ENCODE measurements at places on chromosomes 2 and 18. TPM values are rescaled to one million over a fixed set of nuclear protein-coding genes. Genes with fewer than 3 reads are reported as not detected.

CRIM1 gene
- total RNA-seq: 5.5 TPM

KIAA2012 gene
- not detected for total RNA-seq

CNTNAP5 gene
- not detected for total RNA-seq

CYP27C1 gene
- total RNA-seq: not detected

GRCh38 chr18:3305354-3305762 is 43.4 kb downstream of the MYL12B start:
- peak overlapping the region; percentile 80 for H3K27ac ChIP-seq
- H3K4me3 ChIP-seq: no peak overlapping the region

DNA sequence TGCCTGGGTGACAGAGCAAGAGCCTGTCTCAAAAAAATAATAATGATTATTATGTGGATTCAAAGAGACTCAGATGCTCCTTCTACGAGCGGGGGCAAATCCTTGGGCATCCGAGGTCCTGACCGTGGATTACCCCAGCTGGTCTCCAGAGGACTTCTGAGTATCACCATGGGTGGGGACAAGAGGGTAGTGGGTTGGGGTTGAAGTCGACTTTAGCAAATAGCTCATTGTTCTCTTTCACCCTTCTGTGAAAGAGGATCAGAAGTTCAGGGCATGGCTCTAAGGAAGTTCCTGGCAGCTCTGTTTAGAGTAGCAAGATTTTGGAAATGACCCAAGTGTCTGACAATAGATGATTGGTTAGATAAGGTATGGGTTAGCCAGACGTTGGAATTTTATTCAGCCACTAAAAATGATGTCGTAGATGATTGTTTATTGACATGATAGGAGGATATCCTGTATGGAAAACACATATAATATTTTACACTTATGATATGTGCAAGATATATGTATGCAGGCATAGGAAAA is 59.0 kb upstream of the SPRED2 start:
- H3K4me1 ChIP-seq: no peaks in the 10 kb centered on the region
- H3K27ac ChIP-seq: no peak overlapping the region
- no peak for DNase-seq
- H3K27me3 ChIP-seq: peaks cover 8% of the 10 kb centered on the region
- no peaks in the 10 kb centered on the region for H3K36me3 ChIP-seq
- no peak overlapping the region for H3K4me3 ChIP-seq

- H3K27ac ChIP-seq: no peak overlapping the region
- no peaks in the 10 kb centered on the region for H3K27me3 ChIP-seq
- H3K4me3 ChIP-seq: no peak overlapping the region
- H3K36me3 ChIP-seq: peaks cover 1% of the 10 kb centered on the region
- DNase-seq: no peak
- peaks cover 15% of the 10 kb centered on the region for H3K4me1 ChIP-seq
These were observed 15.6 kb upstream of the NFATC1 start for GRCh38 chr18:79379931-79380815.

GRCh38 chr2:171225302-171225980 is 64.7 kb upstream of the TLK1 start:
- no peaks in the 10 kb centered on the region for H3K36me3 ChIP-seq
- H3K27me3 ChIP-seq: no peaks in the 10 kb centered on the region
- no peak overlapping the region for H3K27ac ChIP-seq
- H3K4me1 ChIP-seq: peaks cover 7% of the 10 kb centered on the region
- no peak for DNase-seq
- no peak overlapping the region for H3K4me3 ChIP-seq

DNA sequence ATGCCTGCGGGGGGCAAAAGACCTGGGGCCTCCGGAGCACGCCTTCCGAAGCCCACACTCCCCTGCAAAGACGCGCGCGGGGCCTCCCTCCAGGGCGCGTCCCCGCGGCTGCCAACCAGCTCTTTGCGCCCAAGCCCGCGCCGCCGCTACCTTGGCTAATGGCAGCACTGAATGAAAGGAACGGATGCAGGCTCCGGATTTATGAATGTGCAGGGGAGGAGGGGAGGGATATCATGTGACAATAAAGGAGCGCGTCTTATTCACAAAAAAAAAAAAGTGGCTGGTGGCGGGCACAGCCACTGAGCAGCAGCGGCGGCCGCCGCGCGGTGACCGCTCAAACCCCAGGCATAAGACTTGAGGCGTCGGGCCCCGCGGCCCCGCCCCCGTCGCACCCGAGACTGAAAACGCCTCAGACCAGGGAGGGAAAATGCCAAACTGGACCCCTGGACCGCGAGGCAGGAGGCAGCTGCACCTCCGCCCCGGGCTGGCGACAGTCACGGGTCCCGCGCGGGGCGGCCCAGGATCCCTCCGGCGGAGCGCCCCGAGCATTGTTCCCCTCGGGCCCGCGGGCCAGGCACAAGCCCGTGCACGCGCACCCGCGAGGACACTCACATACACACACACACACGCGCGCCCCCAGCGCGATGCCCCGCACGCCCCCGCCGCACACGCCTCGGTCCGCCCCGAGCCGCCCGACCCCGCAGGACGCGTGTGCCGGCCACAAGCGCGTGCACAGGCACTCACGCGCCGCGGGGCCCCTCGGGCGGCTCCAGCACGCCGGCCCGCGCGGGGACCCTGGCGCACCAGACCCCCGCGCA is 1.6 kb downstream of the SPRED2 start:
- peak overlapping the region; percentile 88 for H3K4me3 ChIP-seq
- peaks cover 19% of the 10 kb centered on the region for H3K27me3 ChIP-seq
- H3K4me1 ChIP-seq: peaks cover 4% of the 10 kb centered on the region
- no peaks in the 10 kb centered on the region for H3K36me3 ChIP-seq
- DNase-seq: peak; percentile 71
- H3K27ac ChIP-seq: no peak overlapping the region

DNA sequence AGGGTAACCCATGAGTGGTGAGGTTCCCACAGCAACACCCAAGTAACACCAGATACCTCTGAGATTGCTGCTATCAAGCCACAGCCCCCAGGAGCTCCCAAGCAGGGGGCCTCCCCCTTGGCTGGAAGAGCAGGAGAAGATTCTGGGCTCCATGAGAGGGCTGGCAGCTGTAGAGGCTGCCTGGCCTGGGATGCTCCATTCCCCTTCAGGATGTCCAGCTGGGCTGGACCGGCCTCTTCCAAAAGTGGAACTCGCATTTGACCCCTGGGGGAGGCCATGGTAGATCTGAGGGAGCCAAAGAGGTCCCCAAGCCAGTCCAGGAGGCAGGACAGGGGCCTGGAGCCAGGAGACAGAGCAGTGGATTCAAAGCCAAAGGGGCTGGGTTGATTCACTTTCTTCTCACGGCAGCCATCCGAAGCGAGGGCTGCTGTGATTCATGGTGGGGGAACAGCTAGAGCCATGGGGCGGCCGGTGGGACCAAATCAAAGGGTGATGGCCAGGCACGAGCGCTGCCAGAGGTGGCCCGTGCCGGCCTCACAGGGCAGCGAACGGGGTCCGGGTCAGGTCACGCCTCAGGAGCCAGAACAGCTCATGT is 95.3 kb upstream of the ID2 start:
- no peak overlapping the region for H3K4me3 ChIP-seq
- H3K36me3 ChIP-seq: no peaks in the 10 kb centered on the region
- DNase-seq: no peak
- H3K27ac ChIP-seq: no peak overlapping the region
- peaks cover 4% of the 10 kb centered on the region for H3K27me3 ChIP-seq

DNA sequence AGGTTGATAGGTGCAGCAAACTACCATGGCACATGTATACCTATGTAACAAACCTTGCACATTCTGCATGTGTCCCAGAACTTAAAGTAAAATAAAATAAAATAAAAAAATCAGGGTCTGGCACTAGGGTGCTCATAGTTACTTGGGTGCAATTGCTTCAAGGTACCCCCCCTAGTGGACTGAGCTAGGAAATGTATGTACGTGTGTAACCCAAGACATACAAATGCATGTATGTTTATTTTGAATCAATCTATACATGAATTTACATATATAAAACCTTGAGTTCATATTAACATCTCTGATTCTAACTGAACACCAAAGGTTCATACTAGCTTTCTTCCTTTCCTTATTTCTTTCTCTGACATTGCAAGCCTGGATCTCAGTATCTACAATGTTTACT is 51.5 kb downstream of the USP37 start:
- H3K4me1 ChIP-seq: peaks cover 31% of the 10 kb centered on the region
- H3K36me3 ChIP-seq: peaks cover 27% of the 10 kb centered on the region
- no peak overlapping the region for H3K27ac ChIP-seq
- DNase-seq: no peak

Measured in activated CD4-positive, alpha-beta memory T cell treated with anti-CD3 and anti-CD28 coated beads for 36 hours (primary cell).